ENCODE measurements at places on chromosomes 7 and 10.

- no peak for DNase-seq
Measured at GRCh38 chr7:116198748-116199410, 11.5 kb upstream of the TES start.

DNA sequence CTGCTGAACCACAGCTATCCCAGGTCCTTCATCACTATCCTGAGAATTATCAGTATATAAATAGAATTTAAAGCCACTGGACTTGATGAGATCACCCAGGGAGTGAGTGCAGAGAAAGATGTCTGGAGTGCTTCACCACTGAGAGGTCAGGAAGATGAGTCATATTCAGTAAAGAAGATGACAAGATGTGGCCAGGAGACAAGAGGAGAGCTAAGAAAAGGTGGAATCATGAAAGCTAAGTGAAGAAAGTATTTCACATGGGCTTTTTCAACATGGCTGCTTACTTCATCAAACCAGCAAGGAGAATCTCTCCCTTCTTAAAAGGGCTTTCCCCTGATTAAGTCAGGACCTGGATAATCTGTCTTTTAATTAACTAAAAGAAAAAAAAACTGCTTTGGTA lies 9.1 kb upstream of the PRKAR2B start:
- no peak for DNase-seq

DNA sequence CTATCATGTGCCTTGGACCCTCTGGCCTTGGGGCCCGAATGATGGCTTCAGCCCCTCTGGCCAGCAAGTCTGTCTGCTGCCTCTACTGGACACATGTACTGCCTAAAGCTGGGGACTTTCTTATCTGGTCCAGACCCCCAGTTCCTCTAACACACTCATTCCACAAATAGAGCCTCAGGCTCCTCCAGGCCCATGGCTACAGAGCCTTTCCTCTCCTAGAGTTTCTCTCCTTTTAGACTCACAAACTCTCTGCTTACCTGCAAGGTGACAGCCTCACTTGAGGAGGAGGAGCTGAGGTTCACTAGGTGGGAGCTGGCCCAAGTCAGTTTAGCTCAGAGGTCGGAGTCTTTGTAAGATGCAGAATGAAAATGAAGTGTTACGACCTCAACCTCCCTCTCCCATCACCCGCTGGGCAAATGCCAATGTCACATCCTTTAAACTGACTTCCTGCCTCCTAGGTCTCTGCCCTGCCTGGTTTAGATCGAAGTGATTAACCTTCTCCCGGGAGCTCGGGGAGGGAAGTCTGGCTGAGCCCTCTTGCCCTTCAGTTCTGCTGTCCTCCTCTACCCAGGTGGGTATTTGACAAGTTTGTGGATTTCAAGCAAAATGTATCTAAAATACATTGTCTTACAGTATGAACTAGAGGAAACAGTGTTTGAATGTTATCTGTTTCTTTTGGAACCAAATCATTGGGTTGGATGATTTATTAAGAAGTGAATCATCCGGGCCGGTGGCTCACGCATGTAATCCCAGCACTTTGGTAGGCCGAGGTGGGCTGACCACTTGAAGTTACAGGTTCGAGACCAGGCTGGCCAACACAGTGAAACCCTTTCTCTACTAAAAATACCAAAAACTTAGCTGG lies 71.9 kb upstream of the TNS3 start:
- no peak for DNase-seq

GRCh38 chr7:80918909-80919721 lies at the start of gene SEMA3C:
SEMA3C (minus strand) TSS chr7:80919051; CDS start chr7:80916781, 2,270 bp downstream.
- peak; percentile 2 for DNase-seq

DNA sequence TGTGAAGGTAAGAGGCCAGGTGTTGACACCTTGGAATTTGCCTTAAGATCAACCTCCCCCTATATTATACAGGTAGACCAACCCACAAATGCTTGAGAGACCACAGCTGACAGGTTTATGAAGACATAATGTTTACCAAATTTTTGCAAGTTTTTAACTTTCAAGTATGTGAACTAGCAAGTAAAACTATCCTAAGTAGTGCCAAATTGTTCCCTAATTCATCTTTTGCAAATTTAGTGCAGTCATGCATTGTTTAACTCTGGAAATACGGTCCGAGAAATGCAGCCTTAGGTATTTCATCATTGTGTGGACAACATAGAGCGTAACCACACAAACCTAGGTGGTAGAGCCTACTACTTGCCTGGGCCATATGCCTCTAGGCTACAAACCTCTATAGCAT lies 10.7 kb downstream of the UPP1 start:
- DNase-seq: no peak

DNA sequence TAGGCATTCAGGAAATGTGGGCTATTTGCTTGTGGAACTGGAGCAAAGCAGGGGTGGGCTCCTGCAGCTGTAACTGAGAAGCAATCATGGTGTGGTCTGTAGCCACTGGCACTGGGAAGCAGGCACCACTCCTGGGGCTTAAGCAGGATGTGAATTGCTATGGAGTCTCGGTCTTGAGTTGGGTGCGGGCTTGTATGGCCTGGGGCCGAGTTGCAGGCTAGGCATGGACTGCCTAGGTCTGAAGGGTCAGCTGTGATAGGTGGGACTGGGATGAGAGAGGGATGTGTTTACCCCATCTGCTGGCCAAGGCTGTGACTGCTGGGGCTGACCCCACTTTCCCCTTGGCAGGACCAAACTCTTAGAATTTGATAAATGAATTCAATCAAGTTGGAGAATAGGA lies 43.0 kb downstream of the ADCY1 start:
- DNase-seq: no peak

- no peak for DNase-seq
Measured at GRCh38 chr7:111668711-111669110, 106.4 kb upstream of the IMMP2L start.

DNA sequence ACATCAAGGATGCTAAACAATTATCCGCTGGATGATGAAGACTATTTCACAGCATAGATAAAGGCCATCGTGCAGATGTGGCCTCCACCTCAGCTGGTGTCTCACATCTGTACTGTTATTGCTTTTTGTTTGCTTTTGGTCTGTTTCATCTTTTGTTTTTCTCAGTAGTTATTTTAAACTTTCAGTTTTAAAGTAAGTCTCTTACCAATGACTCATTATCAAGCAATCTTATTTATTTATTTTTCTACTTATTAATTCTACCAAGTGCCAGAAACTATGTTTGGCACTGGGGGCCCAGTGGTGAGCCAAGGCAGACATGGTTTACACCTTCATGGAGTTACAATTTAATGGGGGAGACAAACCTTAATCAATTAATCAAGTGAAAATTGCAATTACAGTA lies 250.9 kb upstream of the TMEM72 start:
- DNase-seq: no peak

DNA sequence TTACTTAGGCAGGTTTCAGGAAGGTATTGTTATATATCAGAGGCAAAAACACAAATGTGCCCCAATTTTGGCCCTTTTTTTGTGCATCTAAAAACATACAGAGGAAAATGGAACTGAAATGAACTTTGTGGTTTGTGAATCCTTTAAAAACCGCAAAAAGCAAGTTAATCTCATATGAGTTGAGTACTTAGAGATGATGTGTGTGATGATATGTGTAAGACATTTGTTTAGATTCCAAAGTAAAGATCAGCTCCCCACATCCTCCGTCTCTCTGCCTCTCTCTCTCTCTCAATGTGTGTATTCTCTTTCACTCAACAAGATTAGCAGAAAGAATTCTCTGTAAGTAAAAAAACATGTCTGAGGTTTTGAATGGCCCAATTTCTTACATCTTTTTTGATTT lies 201.9 kb downstream of the MALRD1 start:
- no peak for DNase-seq

DNA sequence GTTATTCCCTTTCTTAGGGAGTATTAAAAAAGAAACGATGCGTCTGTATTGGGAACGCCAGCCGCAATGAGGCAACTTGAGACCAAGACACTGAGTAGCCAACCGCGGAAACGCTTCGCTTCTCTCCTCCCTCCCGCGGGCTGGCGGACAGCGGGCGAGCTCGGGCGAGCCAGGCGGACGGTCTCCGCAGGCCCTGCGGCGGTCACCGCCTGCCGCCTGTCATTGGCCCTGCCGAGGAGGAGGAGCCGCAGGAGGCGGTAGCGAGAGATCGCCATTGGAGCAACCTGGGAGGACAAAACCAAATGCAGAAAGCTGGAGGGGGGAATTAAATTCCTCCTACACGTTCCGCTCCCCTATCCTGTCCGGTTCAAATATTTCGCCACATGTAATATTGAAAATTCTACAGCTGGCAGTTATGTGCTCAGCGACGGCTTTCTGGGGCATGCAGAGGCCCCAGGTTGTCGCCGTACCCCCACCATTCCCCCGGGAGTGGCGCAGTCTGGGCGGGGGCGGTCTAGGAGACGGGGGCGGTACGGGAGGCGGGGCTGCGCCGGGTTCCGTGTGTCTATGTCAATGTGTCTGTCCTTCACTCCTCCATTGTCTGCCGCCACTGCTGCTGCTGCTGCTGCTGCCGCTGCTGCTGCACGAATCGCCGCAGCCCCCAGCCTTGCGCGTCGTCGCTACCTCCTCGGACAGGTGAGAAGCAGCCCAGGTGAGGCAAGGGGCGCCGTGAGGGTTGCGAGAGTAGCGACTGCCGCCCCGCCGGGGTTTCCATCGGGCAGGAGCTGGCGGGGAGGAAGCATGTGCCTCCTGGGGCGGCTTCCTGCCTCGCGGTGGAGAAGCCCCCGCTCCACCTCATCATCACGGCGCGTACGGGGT lies at the start of the genes ANKMY2 and BZW2:
ANKMY2 (minus strand) TSS at position 162 of the 879 bp plus-strand sequence. CDS start 181 bp downstream, outside the sequence.
BZW2 (plus strand) TSS at position 589 of the 879 bp plus-strand sequence. CDS start 19,263 bp downstream, outside the sequence.
- peak; percentile 80 for DNase-seq

- DNase-seq: peak; percentile 23
Measured at GRCh38 chr7:30594048-30594539, 584 bp upstream of the GARS1 start.

- DNase-seq: no peak
Measured at GRCh38 chr10:86390337-86391120, 23.9 kb upstream of the GRID1 start.

GRCh38 chr10:244227-244626 lies 109.0 kb downstream of the ZMYND11 start:
- no peak for DNase-seq

DNA sequence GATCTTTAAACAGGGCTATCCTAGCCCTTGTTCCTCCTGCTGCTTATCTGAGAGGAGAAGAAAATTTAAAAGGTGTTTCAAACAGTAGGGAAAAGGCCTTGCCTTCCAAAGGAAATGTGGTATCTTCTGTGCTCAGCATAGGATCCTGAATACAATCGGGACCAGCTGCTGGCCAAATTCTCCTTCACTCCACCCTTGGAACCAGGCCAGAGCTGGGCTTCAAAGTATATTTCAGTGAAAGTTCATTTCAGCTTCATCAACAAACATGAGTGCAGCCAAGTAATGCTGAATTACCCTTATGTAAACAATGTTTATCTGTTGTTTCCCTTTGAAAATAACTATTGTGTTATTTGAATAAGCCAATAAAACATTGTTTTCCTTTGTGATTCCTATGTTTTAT lies 146.5 kb upstream of the MEOX2 start:
- DNase-seq: no peak

GRCh38 chr7:75884476-75884875 lies 5.6 kb downstream of the RHBDD2 start:
- no peak for DNase-seq

DNA sequence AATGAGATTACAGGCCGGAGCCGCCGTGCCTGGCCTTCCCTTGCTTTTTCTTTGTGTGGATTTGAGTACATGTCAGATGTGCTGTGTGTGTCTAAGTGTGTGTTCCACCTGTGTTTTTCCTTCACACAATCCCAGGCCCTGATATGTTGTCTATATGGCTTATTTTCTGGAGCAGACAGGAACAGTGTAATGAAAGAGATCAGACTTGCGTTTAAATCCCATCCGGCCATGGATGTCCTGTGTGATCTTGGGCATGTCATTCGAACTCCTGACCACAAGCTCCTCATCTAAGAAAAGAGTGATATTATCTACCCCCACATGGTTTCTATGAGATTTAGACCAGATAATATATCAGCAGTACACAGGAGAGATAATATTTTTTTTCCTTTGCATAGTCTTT lies 37.2 kb downstream of the APBB1IP start:
- no peak for DNase-seq

DNA sequence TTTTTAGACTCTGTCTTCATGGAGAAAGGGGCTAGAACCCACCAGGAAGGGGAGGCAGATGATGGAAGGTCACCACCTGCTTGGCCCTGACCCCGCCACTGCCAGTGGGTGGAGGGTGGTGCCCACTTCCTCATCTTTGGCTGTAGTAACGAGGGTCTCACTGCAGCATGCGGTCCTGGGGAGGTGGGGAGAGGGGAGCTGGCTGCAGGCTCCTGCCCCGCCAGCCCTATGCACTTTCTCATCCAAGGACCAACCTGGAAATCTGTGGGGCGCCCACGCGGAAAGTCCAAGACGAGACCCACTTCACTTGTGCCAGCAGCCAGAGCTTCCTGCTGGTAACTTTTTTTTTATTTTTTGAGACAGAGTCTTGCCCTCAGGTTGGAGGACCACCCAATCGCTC lies 101.0 kb downstream of the CUX1 start:
- no peak for DNase-seq

- no peak for DNase-seq
Measured at GRCh38 chr10:58901092-58901646, 275.3 kb upstream of the PHYHIPL start.

GRCh38 chr7:51033727-51034520 lies 251.2 kb upstream of the GRB10 start:
- DNase-seq: no peak

DNA sequence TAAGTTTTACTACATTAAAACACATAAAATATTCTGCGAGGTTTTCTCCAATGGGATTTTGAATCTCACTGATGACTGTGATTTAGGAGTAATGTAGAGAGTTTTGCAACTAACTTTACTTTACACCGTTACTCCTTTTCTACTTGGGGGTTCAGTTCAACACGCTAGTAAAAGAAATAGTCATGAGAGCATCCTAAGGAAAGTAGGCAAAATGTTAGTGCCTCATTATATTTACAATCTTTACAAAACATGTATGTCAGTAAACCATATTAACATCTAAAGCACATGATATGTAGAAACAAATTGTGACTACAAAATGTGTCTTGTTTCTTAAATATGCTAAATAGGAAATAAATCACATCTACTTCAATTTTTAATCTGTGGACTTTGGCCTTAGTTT lies 6.0 kb downstream of the MEOX2 start:
- DNase-seq: no peak

DNA sequence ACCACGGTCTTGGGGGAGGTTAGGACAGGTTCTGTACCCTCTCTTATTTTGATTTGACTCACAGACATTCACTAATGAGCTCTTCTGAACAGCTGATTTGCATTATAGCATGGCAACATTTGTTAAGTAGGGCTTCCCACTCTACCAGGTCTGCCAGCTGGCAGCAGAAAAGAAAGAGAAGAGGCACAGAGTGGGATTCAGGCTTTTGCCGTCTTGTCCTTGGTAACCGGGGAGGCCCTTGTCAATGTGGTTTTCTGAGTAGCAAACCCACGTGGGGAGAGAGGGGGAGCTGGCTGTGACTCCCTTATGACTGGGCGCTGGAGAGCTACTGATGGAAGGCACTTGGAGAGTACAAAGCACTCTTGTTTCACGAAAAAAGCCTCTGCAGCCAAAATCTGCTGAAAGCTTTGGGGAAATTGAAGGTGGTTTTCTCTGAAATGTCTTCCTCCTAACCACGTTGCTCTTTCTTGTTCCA lies 355.3 kb upstream of the GALNT17 start:
- DNase-seq: no peak

DNA sequence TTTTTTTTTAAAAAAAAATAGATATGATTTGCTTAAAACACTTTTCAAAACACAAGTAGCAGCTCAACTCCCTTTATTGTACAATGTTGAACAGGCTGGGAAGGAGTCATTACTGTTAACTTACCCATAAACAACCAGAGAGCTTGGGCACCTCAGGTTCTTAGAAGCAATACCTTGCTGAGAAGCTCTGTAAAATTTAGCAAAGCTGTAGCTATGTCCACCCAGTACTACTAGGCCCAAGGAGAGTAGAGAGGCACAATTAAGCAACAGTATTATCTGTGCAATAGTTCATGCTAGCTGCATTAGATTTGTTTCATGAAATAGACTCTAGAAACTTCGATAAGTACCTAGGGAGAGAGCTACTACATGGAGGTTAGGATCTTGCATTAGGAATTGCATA lies 32.0 kb downstream of the SEMA3A start:
- DNase-seq: no peak
